ENCODE measurements at places on chromosomes 11 and 22.
A peak's percentile ranks its signal among the peaks of the same experiment; 100 is the strongest.

GRCh38 chr11:25183411-25183810, 686.6 kb downstream of the LUZP2 start:
- DNase-seq, result no peak

GRCh38 chr11:66523611-66524010, 13.2 kb downstream of the BBS1 start:
- no peak for DNase-seq

DNA sequence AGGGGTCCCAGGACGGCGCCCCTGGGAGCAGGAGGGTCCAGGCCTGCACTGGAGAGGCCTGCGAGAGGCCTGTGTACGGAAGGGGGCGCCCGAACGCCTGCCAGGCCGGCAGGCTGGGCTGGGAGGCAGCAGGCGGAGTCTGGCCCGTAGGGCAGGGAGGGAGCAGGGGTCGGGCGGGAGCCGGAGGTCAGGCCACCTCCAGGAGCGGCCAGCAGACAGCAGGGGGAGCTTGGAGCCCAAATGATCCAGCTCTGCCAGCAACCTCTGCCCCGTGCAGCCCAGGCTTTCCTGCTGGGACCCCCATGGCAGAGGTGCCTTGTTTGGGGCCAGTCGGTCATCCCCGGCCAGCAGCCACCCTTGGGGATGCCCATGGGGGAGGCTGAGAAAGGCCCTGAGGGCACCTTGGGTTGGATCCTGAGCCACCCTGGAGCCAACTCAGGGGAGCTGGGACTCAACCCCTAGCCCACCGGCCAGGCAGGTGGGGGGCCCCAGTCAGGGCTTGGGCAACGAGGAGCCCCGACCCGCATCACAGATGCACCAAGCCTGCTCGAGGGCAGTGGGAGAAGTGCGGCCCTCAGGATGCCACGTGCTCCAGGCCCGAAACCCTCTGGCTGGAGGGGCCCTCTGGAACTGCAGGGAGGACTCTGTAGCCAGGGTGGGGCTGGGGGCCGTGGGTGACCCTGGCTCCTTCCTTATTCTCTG, 9.6 kb upstream of the SYT8 start:
- DNase-seq, result no peak

DNA sequence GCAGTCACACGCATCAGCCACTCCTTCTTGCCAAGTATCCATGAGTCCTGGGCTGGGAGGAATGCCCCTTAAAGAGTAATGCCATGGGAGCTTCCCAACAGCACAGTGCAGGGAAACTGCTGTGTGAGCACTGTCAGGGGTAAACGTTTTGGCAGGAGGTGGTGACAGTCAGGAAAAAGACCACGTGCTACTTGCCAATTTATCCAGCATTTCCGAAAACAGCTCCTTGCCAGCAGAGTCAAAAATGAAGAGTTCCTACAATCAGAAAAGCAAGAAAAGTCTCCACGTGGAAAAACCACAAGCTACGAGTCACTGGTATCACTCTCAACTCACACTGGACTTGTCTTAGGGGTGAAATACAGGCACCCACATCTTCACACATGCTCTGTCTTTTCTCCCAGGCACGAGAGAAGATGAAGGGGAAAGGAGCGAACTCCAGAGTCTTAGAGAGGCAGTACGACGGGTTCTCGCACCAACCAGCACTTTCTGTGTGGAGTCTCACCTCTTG, 9.9 kb downstream of the IFT27 start:
- no peak for DNase-seq

GRCh38 chr11:10725114-10725906, 25.7 kb upstream of the CTR9 start:
- no peak for DNase-seq

DNA sequence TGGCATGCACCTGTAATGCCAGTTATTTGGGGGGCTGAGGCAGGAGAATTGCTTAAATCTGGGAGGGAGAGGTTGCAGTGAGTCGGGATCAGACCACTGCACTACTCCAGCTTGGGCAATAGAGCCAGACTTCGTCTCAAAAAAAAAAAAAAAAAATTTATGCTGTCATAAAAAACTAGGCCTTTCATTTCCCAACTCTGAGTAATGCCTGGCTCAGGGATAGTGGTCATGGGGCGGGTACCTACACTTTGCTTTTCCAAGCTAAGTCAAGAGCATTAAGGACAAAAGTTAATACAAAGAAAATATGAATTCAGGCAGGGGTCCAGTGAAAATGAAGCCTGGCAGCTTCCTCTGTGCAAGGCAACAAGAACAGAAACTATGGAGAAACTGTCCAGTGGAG, 16.3 kb downstream of the CPSF7 start:
- no peak for DNase-seq

DNA sequence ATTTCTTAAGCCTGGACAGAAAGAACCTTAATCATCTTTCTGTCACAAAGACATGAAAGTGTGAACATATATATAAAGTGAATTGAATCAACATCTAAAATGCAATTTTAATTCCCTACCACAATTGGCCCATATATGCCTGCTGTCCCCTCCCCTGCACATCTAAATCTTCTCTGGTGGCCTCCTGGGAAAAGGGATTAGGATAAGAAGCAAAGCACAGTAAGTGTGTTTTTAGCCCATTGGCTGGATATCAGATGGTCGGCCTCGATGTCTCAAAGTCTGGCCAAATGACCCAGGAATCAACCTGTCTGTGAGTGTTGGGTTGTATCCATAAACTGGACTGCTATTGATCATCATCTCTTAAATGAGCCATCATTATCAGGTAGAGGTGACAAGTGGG, 5.8 kb downstream of the MMP3 start:
- no peak for DNase-seq

- DNase-seq, result no peak
These were observed 14.5 kb downstream of the PCSK7 start for GRCh38 chr11:117217141-117218084.

DNA sequence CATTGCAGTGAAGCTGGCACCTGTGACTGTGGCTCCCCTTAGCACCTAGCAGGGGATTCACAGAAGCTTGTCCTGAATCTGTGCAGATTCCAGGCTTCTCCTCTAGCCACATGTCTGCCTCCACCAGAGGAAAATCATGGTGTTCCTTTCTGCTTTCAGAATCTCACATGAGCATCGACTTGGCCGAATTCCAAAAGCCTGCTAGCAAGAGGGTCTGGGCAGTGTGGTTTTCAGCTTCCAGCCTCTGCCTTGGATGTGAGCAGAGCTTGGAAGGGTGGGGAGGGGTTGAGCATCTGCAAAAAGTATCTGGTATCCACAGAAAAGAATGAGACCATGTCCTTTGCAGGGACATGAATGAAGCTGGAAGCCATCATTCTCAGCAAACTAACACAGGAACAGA, 911.1 kb downstream of the TBC1D22A start:
- no peak for DNase-seq

- DNase-seq, result no peak
These were observed 13.7 kb downstream of the HPS5 start for GRCh38 chr11:18308242-18308641.

- DNase-seq, result no peak
These were observed 192.8 kb downstream of the GRIK4 start for GRCh38 chr11:120704256-120704750.

GRCh38 chr11:64492561-64492960, 98.5 kb upstream of the SLC22A12 start:
- no peak for DNase-seq

DNA sequence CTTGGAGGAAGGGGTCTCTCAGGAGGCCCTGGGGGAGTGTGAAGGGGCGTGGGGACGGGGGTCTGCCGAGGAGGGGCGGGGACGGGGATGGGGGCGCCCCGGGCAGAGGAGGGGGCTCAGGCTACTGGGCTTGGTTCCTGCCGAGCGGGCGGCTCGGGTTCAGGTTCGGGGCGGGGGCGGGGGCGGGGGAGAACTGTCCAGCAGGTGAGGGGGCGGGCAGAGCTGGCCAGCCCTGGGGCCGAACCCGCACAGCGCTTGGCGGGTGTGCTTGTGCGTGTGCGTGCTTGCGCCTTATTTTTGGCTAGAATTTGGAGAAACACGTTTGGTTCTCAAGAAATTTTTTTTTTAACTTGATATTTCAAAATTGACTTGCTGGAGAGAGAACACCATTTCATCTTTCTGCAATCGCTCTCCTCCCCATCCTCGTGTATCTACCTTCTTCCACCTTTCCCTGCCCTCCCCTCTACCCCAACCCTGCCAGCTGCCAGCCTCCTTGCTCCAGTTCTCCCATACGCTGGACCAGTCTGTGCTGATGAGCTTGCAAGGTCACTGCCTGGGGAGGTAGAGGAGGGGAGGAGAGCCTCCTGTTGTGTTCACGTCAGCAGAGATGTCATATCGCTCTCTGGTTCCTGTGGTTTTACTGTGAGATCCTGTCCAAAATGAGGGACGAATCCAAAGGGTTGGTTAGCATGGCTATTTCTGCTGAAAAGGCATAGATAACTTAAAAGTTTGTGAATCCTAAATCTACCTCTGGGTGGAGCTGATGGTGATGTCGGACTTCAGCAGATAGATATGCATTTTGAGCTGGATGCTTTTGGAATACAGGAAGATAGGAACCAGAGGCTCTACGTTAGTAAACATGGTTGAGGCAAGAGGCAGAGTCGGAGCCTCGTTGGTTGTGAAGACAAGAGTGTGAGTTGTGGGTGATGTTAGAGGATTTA, 668 bp downstream of the MADD start:
- peak; percentile 21 for DNase-seq

GRCh38 chr22:36727927-36728488, 24.5 kb upstream of the CACNG2 start:
- no peak for DNase-seq

DNA sequence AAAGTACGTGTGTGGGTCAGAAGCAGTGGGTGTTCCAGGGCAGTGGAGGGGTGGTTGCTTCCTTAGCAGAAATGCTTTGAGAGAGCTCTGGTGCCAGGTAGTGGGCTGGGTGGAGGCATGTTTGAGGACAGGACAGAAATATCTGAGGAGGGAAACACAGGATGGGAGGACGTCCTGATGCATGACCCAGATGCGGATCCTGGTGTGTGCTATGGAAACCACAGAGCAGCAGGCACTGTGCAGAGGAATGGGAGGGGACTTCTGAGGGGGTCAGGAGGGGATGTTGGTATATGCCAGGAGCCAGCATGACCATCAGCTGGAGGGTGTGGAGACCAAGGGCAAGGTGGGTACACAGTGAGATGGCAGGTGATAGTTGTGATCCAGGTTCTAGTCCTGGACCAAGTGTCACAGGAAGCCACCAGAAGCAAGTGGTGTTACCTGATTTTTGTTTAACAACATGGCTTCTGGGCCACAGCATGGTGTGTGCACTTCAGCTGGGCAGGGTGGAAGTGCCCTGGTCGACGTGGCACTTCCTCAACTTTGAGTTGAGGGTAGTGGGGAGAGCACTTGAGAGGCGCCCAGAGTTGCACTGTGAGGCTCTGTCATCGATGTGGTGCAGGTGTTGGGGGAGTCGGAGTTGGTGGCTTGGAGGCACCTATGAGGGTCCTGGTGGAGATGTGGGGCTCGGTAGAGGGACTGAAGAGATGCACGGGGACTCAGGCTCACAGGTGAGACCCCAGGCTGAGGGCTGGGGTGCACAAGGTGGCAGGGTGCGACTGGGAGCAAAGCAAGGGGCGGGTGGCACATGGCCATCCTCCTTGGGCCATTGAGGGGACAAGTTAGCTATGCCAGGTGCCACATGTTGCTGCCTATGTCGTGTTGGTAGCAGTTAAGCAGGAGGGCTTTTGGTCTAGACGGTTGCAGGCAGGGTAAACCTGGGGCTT, 7.5 kb downstream of the DGCR8 start:
- no peak for DNase-seq

DNA sequence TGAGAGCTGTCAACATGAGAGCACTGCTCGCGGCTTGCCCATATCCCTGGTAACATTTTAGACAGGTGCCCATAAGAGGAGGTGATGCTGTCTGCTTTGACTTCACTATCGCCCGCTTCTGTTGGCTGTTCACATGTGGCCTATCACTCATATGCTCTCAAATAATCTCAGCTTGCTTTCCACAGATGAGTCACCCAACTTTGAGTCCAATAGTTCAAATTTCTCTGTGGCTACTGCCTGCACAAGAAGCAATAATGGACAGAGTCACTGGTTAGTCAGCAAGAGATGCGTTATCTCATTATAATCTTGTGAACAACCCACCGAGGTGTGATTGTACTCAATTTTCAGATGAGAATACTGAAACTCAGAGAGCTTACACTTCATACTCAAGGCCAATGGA, 1714.1 kb downstream of the LRRC4C start:
- no peak for DNase-seq

DNA sequence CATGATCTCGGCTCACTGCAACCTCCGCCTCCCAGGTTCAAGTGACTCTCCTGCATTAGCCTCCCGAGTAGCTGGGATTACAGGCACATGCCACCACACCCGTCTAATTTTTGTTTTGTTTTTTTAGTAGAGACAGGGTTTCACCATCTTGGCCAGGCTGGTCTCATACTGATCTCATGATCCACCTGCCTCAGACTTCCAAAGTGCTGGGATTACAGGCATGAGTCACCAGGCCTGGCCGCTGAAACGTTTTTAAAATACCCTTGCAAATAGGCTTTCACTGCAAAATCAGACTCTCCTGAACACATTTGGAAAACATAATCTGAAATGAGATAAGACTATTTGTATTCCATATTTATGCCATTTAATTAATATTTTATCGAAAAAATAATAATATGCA, 826.1 kb upstream of the CNTN5 start:
- no peak for DNase-seq

GRCh38 chr11:74255741-74256375, 55.6 kb downstream of the P4HA3 start:
- DNase-seq, result peak; percentile 59

DNA sequence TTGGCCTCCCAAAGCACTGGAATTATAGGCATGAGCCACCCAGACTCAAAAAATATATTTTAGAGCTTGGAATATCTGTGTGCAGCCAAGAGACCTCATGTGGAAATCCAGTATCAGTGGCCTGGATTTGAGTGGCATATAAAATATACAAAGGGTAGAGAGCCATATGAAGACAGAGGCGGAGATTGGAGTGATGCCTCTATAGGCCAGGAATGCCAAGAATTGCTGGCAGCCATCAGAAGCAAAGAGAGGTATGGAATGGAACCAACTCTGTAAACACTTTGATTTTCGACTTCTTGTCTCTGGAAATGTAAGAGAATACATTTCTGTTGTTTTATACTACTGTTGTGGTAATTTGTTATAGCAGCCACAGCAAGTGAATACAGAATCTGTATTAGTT, 123.0 kb downstream of the PLEKHA7 start:
- DNase-seq, result no peak

- no peak for DNase-seq
These were observed 54.0 kb downstream of the RPUSD4 start for GRCh38 chr11:126157326-126158030.
